Stimulated activated CD4-positive, alpha-beta T cell treated with anti-CD3 and anti-CD28 coated beads, TNF-alpha, amount 100 ng/mL, for 48 hours (primary cell): ENCODE measurements at places on chromosomes 5 and 9.

DNA sequence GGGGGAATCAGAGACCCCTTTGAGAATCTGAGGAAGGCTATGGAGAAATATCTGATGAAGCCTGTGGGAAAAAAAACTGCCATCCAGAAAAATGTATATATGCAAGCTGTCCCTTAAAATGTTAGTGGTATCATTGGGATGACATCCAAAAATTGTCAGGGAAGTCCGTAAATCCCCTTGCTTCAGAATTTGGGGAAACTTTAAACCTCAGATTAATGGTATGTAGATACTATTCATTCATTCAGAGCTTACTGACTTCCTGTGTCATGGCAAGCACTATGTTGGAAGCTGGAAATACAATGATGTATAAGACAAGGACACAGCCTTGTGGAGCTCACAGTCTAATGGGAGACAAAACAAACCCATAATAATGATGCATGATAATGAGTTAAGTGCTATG lies 10.9 kb upstream of the MOB3B start:
- DNase-seq: no peak

DNA sequence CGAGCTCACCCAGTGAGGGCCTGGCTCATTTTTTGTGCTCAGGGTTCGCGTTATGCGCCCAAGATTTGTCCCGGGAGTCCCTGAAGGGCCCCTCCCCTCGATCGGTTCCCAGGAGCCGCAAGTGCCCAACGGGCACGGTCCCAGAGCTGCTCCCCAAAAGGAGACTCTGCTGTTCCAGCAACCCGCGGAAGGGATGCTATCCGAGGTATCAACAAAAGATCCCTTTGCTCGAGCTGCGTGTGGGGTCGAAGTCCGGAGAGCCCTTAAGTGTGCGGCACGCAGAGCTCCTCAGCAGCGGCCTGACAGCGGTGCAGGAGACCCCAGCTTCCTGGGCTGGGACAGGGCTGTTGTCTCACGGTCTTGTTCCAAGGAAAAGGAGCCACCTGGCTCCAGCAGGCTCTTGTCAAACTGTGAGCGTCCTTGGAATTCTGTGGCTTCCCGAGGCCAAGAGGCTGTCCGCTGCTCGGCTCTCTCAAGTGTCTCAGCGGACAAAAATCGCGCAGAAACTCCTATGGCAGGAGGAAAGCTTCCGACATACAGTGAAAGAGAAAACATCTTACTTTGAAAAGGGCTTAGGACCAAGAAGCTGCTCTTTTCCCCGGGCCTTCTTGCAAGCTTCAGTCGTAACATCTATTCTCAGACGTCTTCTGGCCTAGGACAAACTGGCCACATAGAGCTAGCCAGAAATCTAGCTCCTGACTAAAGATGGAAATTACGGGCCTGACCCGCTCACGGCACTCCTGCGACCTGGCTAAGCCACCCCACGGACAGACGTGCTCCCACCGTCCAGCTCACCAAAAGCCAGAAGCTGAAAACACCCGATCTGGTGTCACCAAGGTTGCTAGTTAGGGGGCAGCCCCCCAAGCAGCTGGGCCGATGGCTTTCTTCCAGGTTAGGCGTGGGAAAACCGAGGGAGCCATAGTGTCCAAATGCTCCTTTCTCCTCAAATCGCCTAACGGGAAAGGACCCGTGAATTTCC lies 2.6 kb upstream of the FOXB2 start:
- no peak for DNase-seq

- DNase-seq: no peak
These were observed 261.2 kb downstream of the GADD45G start for GRCh38 chr9:89865981-89866380.

DNA sequence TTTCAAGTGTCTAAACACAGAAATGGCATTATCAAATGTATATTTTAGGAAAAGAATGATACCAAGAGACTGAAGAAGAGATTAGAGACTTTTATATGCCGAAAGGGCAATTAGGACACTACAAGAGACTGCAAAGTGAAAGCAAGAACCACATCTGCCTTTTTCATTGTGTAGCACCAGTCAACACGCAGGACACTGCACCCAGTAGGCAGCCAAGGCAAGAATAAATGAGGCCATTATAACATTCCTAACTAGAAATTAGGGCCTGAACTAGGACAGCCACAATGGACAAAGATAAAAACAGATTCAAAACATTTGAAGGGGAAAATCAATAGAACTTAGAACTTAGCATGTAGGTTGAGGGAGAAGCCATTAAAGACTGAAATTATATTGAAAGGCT lies 10.8 kb downstream of the CETN3 start:
- no peak for DNase-seq

DNA sequence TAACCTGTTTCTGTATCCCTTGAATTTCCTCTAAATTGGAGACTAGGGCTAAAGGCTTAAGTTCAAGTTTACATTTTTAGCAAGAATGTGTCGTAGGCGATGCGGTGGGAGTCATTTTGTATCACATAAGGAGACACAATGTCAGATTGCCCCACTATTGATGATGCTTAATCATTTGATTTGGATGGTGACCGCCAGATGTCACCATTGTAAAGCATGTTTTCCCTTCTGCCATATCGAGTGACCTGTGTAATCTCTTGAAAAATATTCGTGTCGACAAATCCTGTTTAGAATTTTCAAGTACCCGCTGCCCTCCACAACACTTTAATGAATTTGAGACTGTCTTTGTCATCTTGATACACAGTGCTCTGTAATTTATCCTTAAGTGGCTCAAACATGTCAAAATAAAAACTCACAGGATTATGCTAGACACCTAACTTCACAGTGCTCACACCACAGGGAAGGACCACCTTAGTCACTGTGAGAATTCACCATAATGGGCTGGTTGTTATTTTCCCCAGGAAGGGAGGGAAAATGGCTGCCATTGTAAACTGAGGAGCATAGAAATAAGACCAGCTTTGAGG lies 34.5 kb upstream of the SLC46A2 start:
- DNase-seq: no peak

DNA sequence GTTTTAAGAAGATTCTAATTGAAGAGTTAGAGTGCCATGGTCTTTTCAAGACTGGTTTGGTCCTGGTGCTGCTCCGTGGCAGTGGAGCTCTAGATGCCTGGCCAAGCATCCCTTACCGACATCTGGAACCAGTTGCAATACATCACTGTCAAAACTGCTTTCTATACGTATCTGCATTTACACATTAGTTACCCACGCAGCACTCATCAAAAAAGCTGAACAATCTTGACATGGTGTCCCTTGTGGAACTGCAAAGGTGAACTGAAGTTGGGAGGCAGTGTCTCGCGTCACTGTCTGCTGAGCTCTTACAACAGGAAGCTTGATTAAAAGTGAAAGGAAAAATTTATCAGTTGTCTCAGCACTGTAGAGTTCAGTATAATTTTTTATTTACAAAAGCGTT lies 82.6 kb downstream of the PBX3 start:
- peak; percentile 7 for DNase-seq

GRCh38 chr5:79566896-79567295 lies 45.3 kb upstream of the TENT2 start:
- no peak for DNase-seq

DNA sequence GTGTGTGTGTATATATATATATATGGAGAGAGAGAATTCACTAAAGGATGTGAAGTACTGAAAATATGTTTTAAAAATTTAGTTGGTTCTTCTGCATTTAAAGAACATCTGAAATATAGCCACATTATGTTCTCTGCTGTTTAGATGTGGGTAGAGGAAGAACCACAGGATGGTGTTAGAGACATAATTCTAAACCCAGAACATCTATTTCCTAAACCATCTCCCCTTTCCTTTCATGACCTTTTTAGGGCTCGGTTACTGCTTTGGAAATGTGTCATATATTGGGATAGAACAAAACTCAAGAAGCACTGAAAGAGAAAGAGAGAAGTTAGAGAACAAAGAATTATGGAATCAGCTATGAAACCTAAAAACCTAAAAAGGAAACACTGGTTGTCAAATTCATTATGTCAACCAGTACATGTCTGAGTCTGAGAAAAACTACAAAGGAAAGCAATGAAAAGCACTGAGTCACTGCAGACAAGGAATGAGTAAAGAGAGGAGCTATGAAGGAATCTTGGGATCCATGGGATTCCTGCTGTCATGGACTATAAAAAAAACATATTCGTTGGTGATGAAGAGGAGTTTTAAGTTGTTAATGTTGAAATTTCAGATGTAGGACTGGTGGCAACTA lies 28.4 kb downstream of the SLC12A2 start:
- DNase-seq: no peak

- DNase-seq: no peak
These were observed 89.6 kb downstream of the CCDC171 start for GRCh38 chr9:15642369-15642962.

DNA sequence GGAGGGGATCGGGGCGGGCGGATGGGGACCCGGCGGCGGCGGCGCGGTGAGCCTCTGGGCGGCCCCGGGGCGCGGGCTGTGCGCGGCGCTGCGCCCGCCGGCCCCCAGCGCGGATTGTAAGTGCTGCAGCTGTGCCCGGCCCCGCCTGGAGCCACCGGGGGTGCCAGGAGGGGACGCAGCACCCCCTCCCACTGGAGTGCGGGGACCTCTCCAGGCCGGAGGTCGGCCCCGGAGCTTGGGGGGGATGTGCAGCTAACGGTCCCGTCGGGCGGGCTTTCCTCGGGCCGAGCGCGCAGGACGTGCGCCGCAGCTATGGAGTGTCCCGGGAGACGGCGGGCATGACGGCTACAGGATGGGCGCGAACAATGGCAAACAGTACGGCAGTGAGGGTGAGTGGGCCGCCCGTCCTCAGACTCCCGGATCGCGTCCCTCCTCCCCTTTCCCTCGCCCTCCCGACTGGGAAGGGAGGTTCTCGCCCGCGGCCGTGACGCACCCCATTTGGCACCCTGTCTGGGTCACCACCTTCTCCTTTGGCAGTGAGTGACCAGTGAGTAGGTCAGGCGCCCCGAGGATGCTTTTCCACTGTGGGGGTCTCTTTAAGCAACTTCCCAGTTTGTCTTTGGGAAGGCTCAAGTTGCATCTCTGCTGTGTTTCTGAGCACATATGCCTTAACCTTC lies 483 bp downstream of the FBXL7 start:
- no peak for DNase-seq

- DNase-seq: no peak
These were observed 340.7 kb downstream of the TLE4 start for GRCh38 chr9:79912318-79913070.

DNA sequence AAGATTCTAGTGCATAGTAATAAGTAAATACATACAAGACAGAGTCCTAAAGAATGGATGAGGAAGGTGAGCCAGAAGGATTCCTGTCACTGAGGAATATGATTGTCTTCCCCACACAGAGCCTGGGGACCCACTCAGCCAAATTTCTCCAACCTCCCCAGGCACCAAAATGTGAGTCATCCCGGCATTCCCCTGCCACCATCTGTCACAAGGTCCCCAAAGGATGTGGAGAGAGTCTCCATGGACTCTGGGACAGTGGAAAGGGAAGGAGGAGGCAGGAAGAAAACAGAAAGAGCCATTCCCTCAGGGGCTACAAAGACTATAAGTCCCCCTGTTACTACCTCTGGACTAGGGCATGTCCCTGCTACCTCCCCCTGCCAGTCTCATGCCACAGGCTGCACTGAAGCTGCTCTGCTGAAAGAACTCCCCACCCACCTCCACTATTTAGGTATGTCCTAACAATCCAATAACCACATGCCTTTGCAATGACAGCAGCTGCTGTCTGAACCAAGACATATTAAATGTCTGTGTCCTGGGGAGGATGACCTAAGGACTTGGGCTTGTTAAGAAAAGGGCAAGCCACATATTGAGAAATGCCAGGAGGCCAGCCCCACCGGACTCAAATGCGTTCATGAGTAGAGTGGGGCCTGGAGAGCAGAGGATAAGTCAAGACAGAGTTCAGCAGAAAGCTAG lies 10.7 kb upstream of the OR5C1 start:
- DNase-seq: no peak

- DNase-seq: no peak
These were observed 3.2 kb downstream of the ADAMTS12 start for GRCh38 chr5:33888587-33888986.

DNA sequence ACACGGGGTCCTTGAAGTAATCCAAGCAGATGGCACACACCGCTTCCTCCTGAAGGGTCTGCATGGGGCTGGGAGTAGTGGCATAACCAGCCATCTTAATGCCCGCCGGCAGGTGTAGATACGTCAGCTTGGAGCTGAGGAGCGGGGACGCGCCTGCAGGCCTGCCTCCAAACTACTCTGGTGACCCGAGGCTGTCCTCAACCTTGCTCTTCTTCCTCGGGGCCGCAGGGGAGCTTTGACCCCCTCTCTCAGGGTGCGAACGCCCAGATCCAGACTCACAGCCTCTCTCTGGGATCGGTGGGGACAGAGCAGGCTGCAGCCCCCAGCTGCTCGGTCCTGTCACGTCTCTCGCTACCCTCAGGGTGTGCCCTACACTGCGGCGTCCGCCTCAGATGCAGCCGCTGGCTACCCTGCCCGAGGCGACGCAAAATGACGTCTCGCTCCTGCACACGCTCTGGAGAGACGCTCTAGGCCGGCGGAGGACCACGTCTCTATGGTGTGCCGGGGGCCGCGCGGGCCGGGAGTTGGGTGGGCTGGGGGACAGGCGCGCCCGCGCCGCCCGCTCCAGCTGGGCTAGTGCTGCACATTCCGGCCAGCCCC lies at the start of gene TRIM52:
Gene TRIM52, minus strand, starts transcription at position 424 of the 600 bp plus-strand sequence. Its CDS starts 330 bp downstream, at position 94.
- no peak for DNase-seq

DNA sequence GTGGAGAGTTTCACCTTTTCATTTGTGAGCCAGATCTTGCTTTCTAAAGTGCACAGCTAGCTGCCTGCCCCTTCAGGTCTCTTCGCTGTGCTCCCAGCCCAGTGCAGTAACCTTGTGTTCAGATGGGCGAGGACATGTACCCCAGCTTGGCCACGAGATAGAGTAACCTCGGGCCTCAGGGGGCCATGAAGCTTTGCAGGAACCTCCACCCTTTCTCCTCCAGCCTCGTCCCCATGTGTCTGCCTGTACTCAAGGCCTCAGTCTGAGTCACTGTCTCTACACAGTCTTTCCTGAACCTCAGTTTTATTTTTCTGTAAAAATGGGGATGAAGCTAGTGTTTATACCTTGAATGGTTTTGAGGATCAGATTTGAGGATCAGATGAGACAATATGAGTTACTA lies 37.9 kb downstream of the ERGIC1 start:
- DNase-seq: no peak

- no peak for DNase-seq
These were observed 405.4 kb downstream of the IRX1 start for GRCh38 chr5:4001004-4001403.

- DNase-seq: no peak
These were observed 263.0 kb upstream of the FBXL7 start for GRCh38 chr5:15236911-15237508.

- DNase-seq: no peak
These were observed 305.8 kb downstream of the TRIM32 start for GRCh38 chr9:116992865-116993264.

- no peak for DNase-seq
These were observed 103.9 kb downstream of the SPOCK1 start for GRCh38 chr5:137395011-137395755.
